ENCODE measurements at places on chromosomes 12 and 14.

DNA sequence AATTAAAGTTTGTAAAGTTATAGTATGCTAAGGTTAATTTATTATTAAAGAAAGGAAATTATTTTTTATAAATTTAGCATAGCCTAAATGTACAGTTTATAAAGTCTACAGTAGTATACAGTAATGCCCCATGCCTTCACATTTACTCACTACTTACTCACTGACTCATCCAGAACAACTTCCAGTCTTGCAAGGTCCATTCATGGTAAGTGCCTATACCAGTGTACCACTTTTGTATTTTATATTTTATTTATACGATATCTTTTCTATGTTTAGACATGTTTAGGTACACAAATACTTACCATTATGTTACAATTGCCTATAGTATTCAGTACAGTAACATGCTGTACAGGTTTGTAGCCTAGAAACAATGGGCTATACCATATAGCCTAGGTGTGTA, 95.1 kb upstream of the GRIN2B start:
- no peak for DNase-seq

- DNase-seq: no peak
Observed at GRCh38 chr12:87439990-87440827, 589.0 kb downstream of the C12orf50 start.

DNA sequence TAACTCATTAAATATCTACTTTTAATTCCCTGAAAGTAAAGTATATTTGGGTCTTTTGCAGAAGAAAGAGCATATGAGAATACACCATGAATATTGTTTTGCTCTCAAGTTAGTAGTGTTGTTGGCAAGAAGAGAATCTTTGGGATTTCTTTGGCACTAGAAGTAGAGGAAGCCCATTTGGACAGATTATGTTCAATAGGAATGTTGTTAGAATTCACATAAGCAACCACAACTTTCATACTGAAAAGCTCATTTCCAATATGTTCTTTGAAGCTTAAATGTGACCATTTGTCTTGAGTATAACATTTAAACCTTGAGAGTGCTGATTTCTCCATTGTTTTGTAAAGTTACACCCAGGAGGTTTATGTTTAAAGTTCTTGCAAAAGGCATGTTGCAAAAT, 37.6 kb downstream of the PLEKHG7 start:
- no peak for DNase-seq

DNA sequence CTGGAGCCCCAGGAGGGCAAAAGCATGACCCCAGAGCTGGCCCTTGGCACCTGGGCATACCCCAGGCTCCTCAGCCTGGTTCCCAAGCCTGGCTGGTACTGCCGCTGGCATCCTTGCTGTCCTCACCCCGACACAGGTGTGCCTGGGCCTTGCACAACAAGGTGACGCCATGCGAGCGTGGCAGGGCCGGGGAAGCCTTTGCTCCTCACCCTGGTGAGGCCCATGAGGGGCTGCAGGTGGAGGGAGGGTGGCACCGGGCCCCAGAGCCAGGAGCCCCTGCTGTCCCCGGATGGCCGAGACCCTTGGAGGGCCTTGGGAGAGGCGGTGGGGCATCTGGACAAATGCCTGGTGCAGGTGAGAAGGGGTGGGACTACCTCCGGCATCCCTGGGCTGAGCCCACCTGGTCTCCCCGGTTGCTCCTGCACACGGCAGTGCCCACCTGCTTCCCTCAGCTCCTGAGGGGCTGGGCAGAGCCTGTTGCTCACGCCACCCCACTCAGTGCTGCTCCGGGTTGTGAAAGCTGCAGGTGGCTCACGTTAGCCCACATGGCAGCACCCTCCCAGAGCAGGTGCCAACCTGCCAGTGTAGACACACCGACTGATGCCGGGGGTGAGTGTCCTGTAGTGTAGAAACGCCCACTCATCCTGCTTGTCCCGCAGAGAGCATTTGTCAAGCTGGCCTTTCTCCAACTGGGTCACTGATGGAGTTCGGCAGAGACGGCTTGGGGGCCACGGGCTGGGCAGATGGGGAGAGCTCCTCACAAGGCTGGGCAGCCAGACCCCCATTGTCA, 24.6 kb upstream of the KIF26A start:
- DNase-seq: no peak

DNA sequence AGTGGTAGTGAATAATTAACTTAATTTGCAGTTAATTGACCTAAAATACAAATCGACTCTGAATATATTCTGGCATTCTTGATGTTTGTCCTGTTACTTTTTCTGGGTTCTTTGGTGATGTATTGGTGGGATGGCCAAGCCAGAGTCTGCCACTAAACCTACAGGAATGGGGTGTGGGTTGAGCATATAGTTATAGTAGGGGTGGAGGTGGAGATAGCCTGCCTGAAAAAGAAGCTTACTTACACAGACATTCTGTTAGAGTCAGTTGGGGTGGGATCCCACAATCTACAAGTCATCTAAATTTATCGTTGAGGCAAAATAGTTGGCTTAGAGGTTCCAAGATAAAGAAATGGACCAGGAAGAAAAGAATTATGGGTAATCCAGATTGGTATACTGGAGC, 787.7 kb downstream of the TMTC2 start:
- DNase-seq: no peak

DNA sequence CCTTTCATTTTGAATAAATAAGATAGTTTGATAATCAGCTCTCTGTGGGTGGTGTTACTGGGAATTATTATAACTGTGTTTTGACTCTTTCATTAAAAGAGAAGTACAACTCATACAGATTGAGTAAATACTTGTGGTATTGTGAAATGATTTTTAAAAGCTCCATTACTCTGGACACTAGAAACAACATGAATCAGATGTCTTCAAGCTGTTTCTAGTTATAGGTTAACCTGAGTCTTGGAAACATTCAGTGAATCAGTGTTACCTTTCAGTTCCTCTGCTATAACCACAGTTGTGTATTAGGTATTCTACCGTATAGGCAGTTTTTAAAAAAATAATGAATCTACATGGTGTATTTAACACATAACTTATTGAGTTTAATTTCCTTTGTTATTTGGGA, 128.4 kb upstream of the SSTR1 start:
- DNase-seq: no peak

GRCh38 chr14:74732387-74732786, 19.4 kb downstream of the FCF1 start:
- peak; percentile 56 for DNase-seq

- no peak for DNase-seq
Observed at GRCh38 chr12:77319166-77319565, 253.8 kb upstream of the E2F7 start.

- no peak for DNase-seq
Observed at GRCh38 chr14:100424504-100425428, 101.6 kb downstream of the SLC25A47 start.

GRCh38 chr12:45697371-45697770, 32.1 kb upstream of the ARID2 start:
- DNase-seq: no peak

DNA sequence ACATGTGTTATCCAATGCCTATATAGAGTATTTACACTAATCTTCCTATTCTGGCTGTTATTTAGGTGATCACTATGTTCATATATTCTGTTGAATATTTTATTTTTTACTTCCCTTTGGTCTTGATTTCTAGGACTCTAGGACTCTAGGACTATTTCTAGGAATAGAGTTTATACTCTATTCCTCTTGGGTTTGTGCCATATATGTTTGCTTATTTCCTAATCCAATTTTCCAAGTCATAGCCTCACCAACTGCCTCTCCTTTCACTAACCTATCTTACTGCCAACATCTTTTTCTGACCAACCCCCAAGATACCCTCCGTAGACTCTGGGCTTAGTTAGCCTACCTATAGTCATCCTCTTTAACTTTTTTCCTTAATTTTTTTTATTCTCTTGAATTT, 28.5 kb downstream of the ARF6 start:
- DNase-seq: no peak

GRCh38 chr12:118534003-118534402, 157.6 kb downstream of the SUDS3 start:
- DNase-seq: no peak

GRCh38 chr14:66716227-66716626, 208.3 kb downstream of the GPHN start:
- DNase-seq: peak; percentile 42

All from NCI-H524 (cell line).